Fibroblast of lung (primary cell): ENCODE measurements at places on chromosomes 13 and 19. TPM values are rescaled to one million over a fixed set of nuclear protein-coding genes. Genes with fewer than 3 reads are reported as not detected.
A peak's percentile ranks its signal among the peaks of the same experiment; 100 is the strongest.

- no peak for DNase-seq
Measured at GRCh38 chr19:32540621-32541020, 40.4 kb upstream of the PDCD5 start.

DNA sequence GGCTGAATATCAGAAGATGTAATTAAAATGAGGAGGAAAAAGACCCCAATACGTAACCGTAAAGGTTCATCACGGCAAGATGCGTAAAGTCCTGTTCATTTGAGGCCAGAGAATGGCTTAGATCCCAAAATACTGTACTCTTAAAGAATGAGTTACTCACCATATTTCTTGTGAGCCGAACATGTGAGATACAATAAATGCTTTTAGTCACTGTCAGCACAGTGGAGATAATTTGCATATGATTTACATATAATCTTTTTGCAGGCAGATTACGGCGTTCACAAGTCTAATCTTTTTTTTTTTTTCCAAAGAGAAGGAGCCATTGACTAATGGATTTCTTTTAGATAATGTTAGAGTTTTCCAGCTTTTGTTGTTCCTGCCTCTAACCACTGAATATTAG lies 28.4 kb downstream of the AMER2 start:
- no peak for DNase-seq

- peak; percentile 44 for DNase-seq
Measured at GRCh38 chr19:41431426-41432386, 4.5 kb upstream of the B3GNT8 start.

The FFAR3 gene
- total RNA-seq: not detected in 2 replicates

The CCL25 gene
- total RNA-seq: not detected in 2 replicates
